Effector CD8-positive, alpha-beta T cell (primary cell): ENCODE measurements at places on chromosomes 1 and 21.

GRCh38 chr21:27681841-27682240, 715.0 kb upstream of the ADAMTS5 start:
- no peak for DNase-seq

- DNase-seq = no peak
These were observed 52.6 kb upstream of the ZSWIM5 start for GRCh38 chr1:45259053-45259452.

DNA sequence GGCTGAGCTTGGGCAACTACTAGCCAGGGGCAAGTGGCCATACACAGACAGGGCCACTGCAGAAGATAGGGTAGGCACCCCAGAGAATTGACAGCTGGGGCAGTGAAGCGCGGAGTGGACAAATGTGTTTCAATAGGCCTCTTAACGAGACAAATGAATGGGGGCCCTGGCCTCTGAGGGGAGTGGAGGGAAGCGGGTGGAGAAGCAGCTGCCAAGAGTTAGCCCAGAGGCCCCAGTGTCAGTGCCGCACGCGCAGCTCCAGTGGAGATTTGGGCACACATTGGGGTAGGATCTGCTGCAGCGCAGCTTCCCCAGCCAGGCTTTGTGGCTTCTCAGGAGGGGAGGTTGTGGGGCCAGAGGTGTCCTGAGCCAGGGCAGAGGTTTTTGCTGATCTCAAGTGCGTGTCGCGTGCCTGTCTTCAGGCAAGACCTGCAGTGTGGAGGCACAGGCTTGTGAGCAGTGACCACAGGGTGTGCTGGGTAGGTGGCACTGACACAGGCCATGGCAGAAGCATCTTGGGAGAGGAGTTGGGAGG, 16.9 kb downstream of the PTPRF start:
- no peak for DNase-seq

GRCh38 chr1:77829851-77830250, 50.4 kb downstream of the MIGA1 start:
- DNase-seq = no peak

DNA sequence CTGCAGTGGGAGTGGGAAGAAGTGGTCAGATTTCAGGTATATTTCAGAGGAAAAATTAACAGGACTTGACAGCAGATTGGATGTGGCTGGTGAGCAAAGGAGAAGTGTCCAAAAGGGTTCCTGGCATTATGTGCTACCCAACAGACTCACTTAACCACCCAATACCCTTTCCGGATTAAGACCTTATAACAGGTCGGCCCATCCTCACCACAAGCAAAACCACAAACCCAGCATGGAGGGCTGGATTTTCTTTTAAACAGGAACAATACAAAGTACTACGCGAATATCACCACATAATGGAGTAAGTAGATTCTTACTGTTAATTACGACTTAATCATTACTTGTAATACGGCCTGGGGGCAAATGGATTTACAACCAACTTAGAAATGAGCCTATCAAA, 59.2 kb downstream of the WDR64 start:
- DNase-seq = no peak

DNA sequence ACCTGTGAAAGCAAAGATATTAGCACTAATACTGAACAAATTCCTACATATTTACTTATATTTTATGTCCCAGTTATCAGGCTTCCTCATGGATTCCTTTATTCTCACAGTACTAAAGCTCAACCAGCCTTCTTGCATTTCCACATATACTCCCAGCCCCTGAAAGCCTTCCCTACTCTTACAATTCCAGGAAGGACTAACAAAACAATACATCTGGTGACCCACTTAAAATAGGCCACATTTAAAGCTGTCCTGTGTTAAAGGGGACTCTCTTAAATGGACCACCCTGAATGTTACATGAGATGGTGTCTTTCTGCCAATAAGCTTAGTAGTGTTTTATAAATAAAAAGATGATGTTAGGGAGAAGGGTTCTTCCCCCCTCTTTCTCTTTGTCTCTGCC, 54.4 kb downstream of the NTMT2 start:
- DNase-seq = no peak

- no peak for DNase-seq
These were observed 26.9 kb downstream of the SOD1 start for GRCh38 chr21:31686272-31686915.

GRCh38 chr1:31643976-31644559, 608 bp downstream of the PEF1 start:
- no peak for DNase-seq

- DNase-seq = no peak
These were observed 298.6 kb downstream of the LMX1A start for GRCh38 chr1:165057956-165058355.

DNA sequence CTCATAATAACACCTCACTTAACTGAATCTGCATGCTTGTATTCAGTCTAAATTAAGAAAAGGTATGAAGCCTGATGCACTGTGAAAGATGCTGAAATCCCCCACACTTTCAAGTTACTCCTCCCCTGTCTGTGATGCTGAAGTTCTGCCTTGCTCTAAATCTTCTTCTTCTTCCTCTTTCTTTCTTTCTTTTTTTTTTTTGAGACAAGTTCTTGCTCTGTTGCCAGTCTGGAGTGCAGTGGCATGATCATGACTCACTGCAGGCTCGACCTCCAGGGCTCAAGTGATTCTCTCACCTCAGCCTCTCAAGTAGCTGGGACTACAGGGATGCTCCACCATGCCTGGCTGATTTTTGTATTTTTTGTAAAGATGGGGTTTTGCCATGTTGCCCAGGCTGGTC, 231.0 kb upstream of the B3GALT2 start:
- DNase-seq = no peak

GRCh38 chr1:236565530-236565929, 38.8 kb downstream of the HEATR1 start:
- DNase-seq = no peak

DNA sequence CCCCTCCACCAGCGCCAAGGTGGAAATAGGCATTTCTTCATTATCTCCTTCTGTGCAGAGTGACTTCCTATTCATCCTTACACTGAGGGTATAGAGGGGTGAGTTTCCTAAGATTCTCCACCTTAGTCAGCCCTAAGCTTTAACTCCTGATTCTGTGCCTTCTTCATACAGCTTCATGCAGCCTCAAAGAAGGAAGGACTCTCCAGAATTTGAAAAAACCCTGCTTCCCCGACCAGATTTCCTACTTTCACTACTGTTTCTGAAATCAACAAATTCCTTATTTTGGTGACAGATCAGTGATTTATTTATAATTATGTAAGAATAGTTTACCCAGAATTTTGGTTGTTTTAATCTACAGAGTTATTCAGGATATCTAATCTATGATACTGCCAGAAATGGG, 28.6 kb downstream of the GFI1 start:
- no peak for DNase-seq

- DNase-seq = no peak
These were observed 15.0 kb upstream of the PTPN14 start for GRCh38 chr1:214566158-214567104.

GRCh38 chr1:234111458-234112142, 207.1 kb downstream of the SLC35F3 start:
- no peak for DNase-seq

GRCh38 chr21:39840373-39841097, 26.7 kb upstream of the PCP4 start:
- DNase-seq = no peak

DNA sequence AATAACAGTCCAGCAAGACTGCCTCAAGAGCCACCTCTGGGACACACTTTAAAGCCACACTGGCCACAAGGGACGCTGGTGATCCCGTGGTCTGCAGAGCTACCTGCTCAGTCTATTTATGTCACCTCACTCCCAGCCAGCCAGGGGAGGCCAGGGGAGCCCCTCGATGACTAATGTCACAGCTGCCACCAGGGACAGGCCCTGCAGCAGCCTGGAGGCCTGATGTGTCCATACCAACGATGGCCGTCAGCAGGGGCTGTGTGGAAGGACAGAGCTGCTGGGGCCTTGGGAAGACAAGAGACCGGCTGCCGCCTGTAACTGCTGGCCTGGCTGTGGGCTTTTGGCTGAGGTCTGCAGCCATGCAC, 71.0 kb downstream of the SIK1 start:
- DNase-seq = no peak

DNA sequence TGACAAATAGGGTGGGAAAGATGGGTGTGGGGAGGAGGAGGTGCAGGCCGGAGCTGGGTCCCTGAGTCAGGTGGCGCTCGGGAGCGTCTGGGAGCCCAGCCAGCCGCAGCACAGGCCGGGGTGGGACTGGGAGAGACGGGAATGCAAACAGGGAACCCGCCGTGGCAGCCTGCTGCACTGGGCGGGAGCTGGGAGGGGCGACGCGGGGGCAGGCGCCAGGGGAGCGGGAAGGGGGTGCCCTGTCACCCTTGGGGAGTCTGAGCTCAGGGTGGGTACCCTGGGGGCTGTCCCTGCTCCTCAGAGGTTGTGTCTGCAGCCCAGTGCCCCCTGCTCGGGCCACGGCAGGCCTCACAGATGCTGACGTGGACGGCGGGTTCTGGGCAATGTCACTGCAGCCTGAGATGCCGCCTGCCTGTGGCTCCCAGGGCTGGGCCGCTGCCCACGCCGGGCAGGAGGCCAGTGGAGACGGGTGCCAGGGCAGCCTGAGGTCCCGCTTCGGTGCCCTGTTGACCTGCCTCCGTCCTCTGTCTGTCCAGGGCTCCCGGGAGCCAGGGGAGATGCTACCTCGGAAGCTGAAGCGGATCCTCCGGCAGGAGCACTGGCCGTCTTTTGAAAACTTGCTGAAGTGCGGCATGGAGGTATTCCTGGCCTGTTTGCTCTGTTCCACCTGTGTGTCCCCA, 16.6 kb upstream of the LRRC3 start:
- DNase-seq = no peak

DNA sequence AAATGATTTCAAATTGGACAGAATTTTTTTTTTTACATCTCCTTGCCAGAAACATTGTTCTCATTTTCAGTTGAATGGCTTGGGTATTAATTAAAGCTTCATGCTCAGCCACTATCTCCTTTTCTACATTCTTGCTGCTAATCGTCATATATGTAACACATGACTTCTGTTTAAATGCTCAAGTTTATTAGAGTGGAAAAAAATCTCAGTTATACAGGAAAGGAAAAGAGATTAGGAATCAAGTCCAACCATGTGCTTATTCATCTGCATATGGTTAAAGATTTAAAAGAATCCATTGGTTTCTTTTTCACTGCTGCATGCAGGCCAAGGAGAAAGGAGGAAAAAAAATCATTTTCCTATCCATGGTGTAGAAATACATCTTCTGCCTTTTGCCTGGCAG, 47.3 kb upstream of the CNN3 start:
- DNase-seq = no peak

GRCh38 chr1:66245691-66246090, 288.3 kb upstream of the SGIP1 start:
- no peak for DNase-seq

DNA sequence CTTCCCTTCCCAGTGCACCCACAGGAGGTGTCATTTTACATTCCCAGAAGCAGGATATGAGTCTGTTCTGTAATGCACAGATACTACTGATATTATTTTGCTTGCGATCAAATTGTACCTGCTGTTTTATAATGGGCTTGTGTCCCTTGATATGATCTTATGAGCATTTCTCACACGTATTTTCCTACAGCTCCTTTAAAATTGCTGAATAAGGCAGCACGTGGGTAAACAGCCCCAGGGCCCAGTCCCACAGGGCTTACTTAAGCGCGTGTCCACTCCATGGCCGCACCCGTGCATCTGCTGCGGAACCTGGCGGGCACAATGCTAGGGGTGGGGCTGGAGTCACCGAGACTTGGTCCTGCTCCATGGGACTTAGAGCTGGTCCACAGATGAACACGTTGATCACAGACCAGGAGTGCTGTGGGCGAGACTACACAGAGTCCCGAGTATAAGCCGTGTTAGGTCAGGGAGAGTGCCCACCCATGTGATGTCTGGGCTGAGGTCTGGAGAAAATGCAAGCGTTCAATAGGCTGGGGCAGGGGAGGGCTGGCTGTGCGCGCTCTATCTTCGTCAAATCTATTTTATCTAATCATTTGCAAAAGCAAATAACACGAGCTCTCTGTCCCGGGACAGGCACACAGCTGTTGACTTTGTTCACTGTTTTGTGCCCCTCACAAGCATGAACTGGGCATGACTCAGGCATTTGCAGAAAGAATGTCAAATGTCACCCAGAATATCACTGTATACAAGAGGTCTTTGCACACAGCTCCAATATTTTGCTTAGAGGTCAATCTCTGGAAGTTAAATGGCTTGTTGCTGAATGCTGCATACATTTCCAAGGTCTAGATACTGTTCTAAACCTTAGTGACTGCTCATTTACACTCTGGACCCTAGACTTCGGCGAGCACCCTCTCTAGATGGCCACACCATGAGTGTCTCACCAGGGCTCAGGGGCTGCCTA, 119.3 kb downstream of the CRYAA start:
- no peak for DNase-seq

GRCh38 chr1:20336105-20336605, 45.5 kb downstream of the VWA5B1 start:
- DNase-seq = no peak

DNA sequence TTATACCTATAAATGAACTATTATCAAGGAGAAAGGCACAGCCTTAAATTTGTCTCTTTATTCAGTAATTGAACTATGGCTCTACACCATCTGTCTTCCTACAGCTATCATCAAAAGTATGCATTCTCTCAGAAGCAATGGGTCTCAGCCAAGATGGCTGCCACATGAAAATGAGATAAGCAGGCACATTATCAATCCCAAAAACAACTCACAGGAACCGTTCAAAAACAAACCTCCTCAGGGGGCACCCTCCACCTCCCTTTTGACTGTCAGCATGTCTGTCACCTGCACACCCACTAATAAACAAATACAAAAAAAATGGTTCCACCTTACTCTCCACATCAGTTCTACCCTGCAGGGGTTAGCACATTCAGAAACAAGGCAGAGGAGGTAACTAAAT, 23.6 kb downstream of the KIAA0319L start:
- no peak for DNase-seq

DNA sequence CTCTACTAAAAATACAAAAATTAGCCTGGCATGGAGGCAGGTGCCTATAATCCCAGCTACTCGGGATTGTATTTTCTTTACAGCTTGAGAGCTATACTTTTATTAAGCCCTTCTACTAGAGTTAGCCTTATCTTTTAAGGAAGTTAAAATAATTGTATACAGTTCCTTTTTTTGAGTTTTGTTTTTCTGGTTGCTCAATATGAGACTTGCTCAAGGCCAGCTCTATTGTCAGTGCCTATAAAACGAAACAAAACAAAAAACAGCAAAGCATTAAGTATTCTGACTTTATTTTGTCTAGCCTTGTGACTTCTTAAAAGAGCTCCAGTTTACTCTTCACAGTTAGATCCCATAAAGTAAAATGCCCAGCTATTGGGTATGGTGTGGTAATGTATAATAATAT, 17.2 kb downstream of the PKN2 start:
- DNase-seq = no peak

GRCh38 chr1:207331354-207332313, 10.2 kb downstream of the CD55 start:
- DNase-seq = no peak

DNA sequence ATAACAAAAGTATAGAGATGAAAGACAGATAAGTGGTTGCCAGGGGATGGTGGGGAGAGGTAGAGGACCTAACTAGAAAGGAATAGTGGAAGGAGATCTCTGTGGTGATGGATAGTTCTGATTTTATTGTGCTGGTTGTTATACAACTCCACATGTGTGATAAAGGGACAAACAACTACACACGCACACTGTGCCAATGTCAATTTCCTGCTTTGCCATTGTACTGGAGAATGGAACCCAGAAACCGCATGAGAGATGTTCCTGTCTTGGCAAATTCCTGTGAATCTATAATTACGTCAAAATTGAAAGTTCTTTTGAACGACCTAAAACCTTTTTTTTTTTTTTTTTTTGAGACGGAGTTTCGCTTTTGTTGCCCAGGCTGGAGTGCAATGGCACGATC, 11.0 kb downstream of the TNFRSF9 start:
- no peak for DNase-seq
